ENCODE measurements at places on chromosomes 12 and 14.

DNA sequence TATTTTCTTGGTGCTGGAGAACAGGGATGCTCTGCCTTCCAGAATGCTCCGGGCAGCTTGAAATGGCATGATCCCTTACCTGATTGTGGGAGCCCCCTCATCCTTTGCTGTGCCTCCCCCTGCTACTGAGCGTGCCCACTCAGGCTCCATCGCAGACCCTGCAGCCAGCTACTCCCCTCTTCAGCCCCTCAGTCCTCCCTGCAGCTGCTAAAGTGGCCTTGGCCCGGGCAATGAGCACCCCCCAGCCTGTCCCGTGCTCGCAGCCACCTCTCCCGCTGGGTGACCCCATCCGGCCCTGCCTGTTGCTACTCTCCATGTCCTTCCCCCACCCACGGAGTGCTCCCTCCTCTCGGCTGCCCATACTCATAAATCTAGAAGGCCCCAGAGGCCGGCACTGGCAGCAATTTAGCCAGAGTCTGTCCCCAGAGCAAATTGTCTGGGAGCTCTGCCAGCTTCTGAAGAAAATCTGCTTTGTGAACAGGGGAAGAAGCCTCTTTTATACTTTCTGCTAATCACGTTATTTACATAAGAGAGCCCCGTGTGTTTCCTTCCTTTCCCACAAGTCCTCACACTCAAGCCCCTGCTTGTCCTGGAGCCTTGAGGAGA lies 143.7 kb upstream of the FRMD6 start:
- no peak for DNase-seq

GRCh38 chr12:66603981-66604479 lies 74.8 kb downstream of the GRIP1 start:
- no peak for DNase-seq

DNA sequence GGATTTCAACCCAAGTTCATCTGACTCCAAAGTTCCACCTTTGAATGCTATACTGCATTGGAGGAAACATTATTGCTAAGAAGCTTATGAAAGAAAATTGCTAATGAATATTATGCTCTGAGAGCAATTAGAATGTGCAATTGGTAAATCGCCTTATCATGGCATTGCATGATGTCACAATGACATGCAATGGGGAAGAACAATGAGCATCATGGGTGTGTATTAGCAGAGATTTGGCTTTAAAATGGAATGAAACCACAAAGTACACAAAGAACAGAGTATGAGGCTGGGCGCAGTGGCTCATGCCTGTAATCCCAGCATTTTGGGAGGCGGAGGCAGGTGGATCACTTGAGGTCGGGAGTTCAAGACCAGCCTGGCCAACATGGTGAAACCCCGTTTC lies 34.7 kb downstream of the FOS start:
- DNase-seq = no peak

- peak; percentile 42 for DNase-seq
Measured at GRCh38 chr14:64762044-64763034, 58.1 kb downstream of the PLEKHG3 start.

- no peak for DNase-seq
Measured at GRCh38 chr12:17661250-17661649, 428.7 kb downstream of the RERGL start.
